ENCODE measurements at places on chromosomes 3 and 15.

GRCh38 chr3:97880267-97880666 is 58.5 kb downstream of the CRYBG3 start:
- no peak for DNase-seq

DNA sequence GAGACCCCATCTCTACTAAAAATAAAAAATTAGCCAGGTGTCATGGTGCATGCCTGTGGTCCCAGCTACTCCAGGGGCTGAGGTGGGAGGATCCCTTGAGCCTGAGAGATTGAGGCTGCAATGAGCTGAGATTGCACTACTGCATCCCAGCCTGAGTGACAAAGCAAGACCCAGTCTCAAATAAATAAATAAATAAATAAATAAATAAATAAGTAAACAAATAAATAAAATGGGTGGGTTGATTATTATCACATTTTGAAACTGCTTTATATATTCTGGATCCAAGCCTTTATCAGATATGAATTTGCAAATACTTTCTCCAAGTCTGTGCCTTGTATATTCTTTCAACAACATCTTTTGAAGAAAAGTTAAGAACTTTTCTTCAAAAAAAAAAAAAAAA is 22.2 kb upstream of the PCSK6 start:
- DNase-seq, result no peak

GRCh38 chr15:80202641-80203360 is 49.2 kb downstream of the CTXND1 start:
- no peak for DNase-seq

DNA sequence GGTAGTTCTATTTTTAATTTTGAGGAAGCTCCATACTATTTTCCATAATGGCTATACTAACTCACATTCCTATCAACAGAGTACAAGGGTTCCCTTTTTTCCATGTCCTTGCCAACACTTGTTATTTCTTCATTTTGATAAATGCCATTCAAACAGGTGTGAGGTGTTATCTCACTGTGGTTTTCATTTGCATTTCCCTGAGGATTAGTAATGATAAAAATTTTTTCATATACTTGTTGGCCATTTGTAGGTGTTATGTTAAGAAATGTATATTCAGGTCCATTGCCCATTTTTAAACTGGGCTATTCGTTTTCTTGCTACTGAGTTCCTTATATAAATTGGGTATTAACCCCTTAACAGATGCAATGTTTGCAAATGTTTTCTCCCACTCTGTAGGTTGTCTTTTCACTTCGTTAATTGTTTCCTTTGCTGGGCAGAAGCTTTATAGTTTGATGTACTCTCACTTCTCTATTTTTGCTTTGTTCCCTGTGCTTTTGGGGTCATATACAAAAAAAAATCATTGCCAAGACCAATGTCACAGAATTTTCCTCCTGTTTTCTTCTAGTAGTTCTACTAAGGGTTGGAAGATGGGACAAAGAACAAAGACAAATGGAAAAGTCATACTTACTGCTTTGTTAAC is 11.0 kb upstream of the VPS39 start:
- no peak for DNase-seq

- DNase-seq, result no peak
These were observed 117.4 kb upstream of the ZBED2 start for GRCh38 chr3:111712294-111713167.

DNA sequence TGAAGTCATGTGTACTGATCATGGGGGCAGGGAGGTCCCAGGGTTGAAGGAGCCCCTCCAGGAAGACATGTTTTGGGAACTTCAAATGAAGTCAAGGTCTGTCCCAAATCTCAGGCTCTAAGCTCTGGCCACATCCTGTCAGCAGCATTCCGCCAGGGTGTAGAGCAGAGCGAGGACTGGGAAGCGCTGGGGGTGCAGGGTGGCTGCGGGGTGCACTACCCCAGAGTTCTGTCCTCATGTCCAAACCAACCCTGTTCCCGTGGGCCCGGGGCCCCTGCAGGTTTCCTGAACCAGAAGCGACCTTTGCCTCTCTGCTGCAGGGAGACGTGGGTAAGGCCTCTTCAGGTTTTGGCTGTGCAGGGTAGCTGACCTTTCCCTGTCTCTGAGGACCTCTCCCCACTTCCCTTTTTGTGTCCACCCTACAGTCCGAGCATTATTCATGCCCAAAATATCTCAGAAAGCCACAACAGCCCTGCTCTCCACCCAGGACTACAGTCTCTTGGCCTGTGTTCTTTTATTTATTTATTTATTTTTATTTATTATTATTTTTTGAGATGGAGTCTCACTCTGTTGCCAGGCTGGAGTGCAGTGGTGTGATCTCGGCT is 26.6 kb upstream of the FLNB start:
- DNase-seq, result no peak

DNA sequence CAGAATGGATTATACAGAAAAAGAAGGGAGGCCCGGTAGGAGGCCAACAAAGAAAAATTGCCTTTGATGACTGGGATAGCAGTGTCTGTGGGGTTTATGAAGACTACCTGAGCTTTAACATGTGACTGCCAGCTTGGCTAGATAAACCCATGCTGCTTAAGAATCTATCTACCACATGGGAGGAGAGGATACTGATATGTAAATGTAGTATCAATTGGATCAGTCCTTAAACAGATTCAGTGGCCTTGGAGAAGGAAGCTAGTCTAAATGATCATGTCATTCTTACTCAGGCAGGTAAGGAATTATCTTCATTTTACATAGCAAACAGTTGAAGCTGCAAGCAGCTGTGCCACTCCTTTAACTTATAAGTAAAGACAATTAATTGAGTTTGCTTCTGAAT is 50.0 kb upstream of the SYNPR start:
- DNase-seq, result no peak

DNA sequence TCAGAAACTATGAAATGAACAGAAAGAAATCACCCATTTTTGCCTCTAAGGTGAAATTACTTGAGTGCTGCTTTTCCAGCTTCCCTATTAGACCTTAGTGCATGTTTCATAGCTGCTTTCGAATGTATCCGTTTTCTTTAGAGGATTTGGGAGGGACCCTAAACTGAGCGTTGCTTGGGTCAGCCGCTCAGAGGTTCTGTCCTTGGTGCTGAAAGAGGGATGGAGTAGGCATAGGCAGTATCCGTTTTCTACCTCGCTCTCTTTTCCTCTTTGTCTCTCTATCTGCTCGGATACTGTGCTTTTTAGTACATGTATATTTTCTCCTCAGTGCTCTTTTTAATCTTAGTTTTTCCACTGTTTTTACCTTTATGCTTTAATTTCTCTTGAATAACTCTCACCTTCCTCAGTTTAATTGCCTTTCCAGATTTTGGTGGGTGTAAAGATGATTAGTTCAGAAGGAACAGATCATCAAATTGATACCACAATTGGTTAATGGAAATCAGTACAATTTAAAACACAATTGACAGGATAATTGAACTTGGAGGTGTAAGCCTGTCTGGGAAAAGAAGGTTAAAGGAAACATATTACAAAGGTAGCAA is at the start of gene DRD3:
TSS of gene DRD3 (minus strand) at position 283 of the 599 bp plus-strand sequence. CDS start 7,060 bp downstream, outside the sequence.
- DNase-seq, result no peak

DNA sequence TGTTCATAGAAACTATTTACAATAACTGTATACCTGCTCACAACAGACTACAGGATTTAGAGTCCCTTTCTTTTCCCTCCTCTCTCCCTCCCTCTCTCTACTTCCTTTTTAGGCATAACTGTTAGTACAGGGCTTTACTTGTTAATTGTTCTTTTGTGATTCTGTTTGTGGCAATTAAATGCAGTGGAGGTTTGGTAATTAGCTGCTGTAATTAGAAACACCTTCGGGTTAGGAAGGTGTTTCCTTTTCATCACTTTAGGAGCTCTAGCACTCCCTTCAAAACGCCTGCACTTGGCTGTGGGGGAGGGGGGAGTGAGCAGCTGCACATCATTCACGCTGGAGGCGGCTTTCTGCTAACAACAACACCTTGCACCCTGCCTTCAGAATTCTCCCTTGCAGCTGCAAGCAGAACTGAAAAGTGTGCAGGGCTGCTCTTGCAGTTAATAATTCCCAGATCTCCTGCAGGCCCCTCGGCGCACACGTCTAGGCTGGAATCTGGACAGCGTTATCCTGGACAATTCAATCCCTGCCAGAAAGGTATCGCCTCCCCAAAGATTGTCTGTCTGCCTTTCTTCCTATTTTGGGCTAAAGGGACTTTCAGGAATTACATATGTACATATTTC is 242.6 kb upstream of the RGMA start:
- DNase-seq, result no peak

DNA sequence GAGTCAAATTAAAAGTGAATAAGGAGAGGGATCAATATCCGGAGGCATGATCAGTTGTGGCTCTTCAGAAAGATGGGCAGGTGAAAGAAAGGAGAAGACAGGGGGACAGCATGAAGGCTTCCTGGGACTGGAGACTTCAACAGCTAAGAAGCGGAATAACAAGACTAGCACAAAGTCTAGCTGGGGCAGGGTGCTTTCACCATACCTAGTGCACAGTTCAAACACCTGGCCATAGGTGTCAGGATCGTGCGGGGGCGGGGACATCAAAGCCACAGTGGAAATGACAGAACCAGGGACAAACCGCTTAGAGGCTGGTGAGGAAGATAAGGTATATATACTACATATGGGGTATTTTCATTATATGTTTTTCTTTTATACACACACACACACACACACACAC is 66.2 kb upstream of the FOXP1 start:
- DNase-seq, result no peak

DNA sequence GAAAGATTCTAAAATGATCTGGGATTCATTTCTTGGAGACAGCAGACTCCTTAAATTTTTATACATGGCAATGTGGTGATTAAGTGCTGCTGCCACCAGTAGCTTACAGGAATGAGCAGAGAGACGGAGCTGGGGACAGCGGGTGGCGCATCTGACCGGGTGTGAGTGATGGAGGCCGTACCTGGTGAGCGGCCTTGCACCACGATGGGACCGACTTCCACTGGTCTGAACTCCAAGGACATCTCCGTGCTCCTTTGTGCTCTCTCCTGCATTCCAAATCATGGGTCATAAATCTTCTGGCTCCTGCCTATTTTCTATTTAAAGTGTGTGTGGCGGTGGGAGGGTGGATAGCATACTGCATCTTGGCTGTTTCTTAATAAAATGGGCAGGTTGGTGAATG is 262.6 kb downstream of the ABHD5 start:
- DNase-seq, result no peak

DNA sequence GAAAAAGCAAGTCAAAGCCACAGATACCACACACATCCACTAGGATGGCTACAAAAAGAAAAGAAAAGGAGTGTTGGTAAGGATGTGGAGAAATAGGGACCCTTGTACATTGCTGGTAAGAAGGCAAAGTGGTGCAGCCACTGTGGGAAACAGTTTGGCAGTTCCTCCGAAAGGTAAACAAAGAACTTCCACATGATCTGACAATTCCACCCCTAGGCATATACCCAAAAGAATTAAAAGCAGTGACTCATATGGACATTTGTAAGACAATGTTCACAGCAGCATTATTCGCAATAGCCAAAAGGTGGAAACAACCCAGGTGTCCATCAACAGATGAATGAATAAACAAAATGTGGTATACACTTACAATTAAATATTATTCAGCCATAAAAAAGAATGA is 22.2 kb upstream of the GMPPB start:
- DNase-seq, result no peak

GRCh38 chr3:28947061-28947460 is 333.8 kb upstream of the RBMS3 start:
- DNase-seq, result no peak

DNA sequence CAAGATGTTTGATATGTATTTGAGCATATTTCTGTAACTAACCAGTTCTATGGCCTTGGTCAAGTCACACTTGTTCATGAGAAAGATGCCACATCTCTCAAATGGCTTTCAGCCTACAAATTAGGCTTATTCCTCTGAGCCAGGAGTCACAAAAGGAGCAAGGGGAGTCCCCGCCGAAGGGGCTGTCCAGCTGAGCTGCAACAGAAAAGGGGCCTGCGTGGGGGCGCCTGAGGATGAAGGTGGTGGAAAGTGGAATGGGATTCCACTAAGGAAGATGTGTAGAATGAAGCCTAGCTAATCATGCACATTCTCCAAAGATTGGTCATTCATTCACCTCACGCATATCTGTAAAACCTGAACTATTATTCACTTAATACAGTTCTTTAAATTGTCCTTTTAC is 19.1 kb downstream of the ALDH1L1 start:
- DNase-seq, result no peak

GRCh38 chr15:42191610-42192346 is 16.3 kb downstream of the VPS39 start:
- no peak for DNase-seq

DNA sequence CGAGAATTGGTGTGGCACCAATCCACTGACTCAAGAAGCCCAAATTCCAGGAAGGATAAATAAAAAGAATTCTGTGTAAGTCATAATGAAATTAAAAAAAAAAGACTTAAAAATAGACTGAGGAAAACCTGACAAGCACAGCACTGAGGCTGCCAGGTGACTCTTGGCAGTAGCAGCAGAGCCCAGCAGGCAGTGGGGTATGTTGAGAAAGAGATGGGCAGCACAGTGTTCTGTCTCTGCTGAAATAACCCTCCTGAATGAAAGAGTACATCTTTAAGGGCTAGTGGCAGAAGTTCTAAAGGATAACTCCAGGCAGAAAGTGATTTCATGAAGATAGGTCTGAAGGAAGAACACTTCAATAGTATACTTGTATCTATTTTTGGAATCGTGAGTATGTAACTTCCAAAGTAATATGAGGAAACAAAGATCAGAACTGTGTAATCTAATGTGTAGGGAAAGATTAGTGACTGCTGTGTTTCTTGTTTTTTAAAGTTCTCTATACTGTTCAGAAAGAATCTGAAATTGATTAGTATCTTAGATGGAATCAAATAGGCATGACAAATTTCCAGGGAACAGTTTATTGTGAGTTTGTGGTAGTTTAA is 75.9 kb downstream of the RAB7A start:
- DNase-seq, result no peak

Measured in stimulated activated CD4-positive, alpha-beta T cell treated with anti-CD3 and anti-CD28 coated beads, Interleukin-2, amount 100 ng/mL, for 24 hours (primary cell).